Activated T-helper 1 cell treated with anti-CD3 and anti-CD28 coated beads, Interleukin-2, amount 50 U/mL, for 16 hours (primary cell): ENCODE measurements at places on chromosomes 12 and 14.

GRCh38 chr12:6569312-6569711, 1.2 kb upstream of the NOP2 start:
- DNase-seq = no peak

DNA sequence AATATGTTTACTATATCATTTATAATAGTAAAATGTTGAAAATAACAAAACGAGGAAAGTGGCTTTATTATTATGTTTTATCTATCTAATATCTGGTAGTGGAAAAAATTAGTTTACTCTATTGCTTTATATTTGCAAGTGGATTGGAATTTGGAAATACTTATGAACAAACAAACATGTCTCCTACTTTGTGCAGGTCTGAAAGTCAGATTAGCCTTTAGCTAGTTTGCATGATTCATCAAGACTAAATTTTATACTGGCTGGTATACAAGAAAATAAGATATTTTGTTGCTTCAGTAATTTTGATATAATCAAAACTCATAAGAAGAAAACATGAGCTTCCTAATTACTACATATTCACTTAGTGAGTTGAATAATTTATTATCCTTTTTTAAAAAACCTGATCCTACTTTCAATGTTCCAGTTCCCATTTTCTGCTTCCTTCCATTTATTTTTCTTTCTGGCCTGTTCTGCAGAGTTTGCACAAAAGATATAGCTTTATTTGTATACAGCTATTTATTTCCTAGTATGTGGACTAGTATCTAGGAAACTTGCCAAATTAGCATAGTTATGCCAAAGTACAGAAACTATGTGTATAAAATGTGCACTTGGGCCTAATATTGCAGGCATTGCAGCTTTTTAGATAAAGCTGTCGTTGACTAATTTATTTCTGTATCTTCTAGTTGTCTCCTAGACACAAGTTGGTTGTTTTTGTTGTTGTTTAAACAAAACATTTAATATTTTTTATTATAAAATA, 122.0 kb downstream of the AKAP6 start:
- DNase-seq = no peak

DNA sequence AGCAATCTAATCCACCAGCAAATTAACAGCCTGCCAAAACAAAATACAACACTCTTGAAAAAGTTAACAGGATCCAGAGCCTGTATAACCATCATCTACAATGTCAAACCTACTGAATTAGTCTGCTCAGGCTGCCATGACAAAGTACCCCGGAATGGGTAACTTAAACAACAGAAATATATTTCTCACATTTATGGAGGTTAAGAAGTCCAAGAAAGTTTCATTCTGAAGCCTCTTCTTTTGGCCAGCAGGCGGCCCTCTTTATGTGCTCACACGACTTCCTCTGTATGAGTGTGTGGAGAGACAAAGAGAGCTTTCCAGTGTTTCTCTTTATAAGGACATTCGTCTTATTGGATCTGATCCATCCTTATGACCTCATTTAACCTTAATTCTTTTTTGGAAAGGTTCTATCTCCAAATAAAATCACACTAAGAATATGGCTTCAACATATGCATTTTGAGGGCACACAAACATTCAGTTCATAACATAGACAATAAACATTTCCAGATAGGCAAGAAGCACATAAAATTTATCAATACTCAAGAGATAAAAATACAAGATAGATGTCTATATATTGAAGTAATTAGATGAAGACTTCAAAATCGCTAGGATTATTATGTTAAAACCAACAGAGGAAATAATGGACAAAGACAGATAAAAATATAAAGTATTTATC, 5.9 kb upstream of the RERG start:
- DNase-seq = no peak

GRCh38 chr12:57213058-57213715, 3.4 kb upstream of the NXPH4 start:
- peak; percentile 74 for DNase-seq
